ENCODE measurements at places on chromosomes 4 and X.

DNA sequence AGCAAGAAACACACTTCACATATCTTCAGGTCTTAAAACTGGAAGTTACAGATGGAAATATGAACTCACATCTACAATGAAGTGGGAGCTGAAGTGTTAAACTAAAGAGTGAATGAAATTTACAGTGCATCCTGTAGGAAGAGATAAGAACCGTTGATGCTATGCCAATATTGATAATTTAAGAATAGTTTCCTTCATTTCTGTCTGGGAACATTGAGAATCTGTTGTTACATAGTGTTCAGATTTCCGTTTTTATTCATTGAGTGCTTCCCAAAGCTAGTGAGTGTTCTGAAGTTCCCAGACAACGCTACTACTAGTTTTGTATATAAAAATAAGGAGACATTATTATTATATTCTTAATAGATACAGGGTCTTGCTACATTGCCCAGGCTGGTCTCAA lies 52.3 kb downstream of the UBE2K start:
- DNase-seq, result no peak

- no peak for DNase-seq
Observed at GRCh38 chr4:37365888-37366287, 121.3 kb downstream of the NWD2 start.

DNA sequence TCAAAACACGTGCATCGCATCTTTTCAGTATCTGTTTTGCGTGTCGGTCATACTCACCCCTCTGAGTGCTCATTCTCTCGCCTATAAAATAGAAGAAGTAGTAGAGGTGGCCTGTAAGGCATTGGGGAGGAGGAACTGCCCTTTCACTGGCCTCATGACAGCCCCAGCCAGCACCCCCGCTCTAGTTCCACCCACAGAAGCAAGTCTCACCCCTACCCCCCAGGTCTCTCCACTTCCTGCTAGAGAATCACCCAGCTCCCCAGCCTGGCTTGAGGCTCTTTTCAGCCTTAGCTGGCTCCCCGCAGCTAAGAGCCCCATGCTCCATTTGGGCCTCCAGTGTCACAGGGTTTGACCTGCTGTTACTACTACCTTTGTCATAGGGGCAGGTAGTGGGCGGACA lies 11.8 kb downstream of the HDAC6 start:
- no peak for DNase-seq

GRCh38 chr4:144578681-144579080 lies 67.3 kb upstream of the HHIP start:
- no peak for DNase-seq

- DNase-seq, result no peak
Observed at GRCh38 chr4:143554728-143555597, 41.5 kb downstream of the SMARCA5 start.

DNA sequence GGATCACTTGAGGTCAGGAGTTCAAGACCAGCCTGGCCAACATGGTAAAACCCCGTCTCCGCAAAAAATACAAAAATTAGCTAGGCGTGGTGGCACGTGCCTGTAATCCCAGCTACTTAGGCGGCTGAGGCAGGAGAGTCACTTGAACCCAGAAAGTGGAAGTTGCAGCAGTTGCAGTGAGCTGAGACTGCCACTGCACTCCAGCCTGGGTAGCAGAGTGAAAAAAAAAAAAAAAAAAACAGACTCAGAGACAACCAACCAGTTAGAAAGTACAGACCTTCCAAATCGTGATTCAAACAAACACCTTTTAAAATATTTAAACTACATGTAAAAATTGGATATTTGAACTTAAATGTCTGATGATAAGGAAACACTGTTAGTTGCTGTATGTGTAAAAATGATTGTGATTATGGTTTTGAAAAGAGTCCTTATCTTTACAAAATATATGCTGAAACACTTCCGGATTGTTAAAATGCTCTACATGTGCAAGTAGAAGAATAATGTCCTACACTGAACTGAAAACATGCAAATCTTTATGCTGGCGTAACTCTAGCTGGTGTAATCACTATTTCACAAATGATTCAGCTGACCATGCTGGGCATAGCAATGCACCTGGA lies 37.8 kb downstream of the SH3KBP1 start:
- DNase-seq, result no peak

GRCh38 chrX:14738643-14739042 lies 134.2 kb downstream of the FANCB start:
- no peak for DNase-seq

GRCh38 chrX:23202326-23202725 lies 132.3 kb upstream of the PTCHD1 start:
- no peak for DNase-seq

- DNase-seq, result no peak
Observed at GRCh38 chr4:118729287-118730286, 44.4 kb downstream of the METTL14 start.

DNA sequence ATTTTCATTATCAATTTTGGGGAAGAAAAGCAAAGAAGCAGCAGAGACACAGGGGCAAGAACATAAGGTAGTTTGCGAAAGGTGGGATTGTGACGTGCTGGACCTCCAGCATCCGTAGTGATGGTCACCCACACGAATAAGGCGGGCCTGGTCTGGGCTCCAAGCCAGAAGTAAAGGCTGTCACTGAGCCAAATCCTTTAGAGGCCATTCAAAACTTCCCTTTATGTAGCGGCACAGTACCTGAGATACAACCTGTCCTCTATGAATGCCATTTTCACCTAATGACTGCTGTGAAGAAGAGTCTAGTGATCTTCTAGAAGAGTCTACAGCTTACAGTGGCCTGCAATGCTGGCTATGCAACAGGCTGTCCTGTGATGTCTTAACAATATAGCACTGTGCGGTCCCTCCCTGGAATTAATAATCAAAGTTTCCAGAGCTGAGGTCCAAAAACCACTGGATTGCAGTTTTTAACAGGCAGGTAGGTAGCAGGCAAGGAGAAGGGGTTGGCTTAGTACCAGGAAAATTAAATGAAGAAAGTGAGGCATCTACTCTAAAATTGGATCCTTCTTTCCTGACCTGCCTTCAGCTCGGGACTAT lies 56.2 kb downstream of the TRIML1 start:
- DNase-seq, result no peak

DNA sequence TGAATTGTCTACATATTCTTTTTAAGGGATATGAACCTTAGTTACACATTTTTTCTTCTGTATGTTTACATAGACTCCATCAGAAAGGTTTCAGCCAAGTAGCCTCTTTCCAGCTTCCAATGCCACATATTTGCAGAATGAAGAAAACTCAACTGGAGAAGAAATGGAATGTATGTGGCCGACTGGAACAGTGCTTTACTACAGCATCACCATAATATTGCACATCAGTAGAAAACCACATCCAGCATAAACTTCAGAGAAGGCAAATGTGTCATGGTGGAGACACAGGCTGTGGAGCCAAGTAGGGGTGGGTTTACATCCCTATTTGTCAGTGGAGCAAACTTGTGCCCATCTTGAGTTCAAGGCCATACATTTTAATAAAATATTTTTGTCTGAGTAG lies 204.8 kb upstream of the LDB2 start:
- DNase-seq, result no peak

DNA sequence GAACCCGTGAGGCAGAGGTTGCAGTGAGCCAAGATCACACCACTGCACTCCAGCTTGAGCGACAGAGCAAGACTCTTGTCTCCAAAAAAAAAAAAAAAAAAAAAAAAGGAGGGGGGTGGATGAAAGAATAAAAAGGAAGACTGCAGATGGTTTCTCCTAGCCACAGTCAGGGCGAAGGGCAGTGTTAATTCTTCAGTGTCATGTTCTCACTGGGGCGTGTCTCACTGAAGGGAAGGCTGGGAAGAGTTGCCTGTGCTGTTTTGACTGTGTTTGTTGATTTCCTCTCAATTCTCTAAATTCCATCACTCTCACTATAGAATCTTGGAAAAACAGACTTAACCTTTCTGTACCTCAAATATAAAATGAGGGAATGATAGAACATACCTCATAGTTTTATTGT lies 71.6 kb upstream of the DHX15 start:
- DNase-seq, result no peak

GRCh38 chrX:78650906-78651437 lies 8.2 kb downstream of the RTL3 start:
- no peak for DNase-seq

GRCh38 chr4:121070696-121071639 lies 1.4 kb downstream of the NDNF start:
- DNase-seq, result no peak

DNA sequence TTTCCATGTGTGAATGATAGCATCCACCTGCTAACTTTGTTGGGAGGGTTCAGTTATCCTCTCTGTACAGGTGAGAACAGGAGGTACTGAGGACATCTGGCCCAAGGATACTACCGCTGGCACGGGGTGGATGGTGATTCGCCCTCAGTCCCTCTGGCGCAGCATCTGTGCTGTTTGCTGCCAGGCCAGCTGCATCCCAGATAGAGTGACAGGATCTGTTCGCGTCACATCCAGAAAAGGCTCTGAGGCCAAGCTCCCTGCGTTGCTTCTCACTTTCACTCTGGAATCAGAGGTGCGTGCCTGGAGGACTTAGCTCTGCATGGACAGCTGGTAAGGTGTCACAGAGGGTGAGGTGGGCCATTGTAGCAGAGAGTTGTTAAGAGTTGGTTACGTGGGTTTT lies 95.4 kb downstream of the TBL1X start:
- no peak for DNase-seq

DNA sequence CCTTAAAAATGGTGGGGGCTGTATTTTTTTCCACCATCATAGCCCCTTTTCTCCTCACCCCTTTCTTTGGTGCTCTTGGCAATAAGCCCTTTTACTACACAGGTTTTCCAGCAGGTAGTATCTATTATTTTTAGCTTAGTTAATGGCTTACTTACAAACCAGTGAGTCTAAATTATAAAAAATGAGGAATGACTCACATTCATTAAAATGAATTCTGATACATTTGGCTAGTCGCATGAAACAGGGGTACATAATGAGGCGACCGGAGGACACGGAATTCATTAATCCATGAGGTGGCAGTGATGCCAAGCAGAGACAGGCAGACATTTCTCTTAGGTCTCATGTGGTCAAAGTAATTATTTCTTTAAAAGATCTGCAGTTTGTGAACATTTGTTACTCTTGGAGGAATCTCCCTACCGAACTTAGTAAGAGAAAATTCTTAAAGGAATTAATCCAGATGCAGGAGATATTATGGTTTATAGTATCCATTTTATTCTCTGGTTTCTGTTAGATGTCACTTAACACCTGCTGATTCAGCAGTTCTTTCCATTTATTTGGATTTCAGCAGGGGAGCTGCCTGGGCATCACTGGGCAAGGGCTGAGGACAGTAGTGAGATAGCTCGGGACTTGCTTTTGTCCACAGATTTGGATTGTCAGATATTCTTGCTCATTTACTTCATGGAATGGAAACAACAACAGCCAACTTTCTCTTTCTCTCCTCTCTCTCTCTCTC lies 575.0 kb upstream of the NR3C2 start:
- DNase-seq, result no peak

DNA sequence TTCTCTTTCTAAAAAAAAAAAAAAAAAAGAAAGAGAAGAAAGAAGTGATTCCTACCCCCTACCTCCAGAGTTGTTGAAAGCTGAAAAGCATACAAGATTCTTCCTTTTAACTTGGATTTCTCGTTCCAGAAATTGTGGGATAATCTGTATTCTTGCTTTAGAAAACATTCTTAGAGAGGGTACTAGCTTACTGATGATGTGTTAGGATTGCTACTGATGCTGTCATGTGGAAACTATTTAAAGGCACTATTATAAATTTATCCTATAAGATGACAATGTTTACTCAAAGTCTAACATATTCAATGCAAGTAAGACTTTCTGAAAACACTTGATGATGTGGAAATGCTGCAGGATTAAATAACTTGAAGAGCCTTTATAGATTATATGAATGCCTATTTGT lies 204.0 kb upstream of the PUDP start:
- no peak for DNase-seq

- DNase-seq, result peak; percentile 47
Observed at GRCh38 chrX:47854474-47854873, 17.8 kb downstream of the ZNF81 start.

DNA sequence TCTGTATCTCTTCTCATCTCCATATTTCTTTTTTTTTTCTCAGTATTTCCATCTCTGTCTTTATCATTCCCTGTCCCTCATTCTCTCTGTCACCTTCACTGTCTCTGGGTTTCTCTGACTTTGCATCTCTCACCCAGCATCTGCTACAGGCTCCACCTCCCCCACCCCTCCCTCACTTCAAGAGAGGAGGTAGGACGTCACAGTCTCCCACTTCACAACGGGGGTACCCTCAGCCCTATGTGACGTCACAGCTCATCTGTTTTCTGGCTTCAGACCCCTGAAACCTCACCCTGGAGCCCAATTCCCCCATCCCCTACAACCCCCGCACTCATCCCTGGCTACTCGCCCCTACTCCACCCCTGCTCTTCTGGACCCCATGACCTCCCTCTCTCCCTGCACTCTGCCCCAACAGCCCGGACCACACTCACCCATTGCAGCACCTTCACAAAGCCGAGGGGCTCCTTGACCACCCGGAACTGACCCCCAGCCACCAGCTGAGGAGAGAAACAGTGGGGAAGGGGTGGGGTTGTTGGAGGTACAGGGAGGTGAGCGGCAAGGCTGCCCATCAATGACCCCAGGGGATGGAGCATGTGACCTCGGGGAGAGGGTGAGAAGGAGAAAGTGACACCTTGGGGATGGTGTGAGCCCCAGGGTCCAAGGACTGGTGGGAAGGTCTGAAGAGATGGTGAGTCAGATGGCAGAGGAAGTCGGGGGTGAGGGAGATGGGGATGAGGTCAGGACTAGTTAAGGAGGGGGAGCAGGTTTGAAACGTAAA lies 1.3 kb downstream of the SYP start:
- DNase-seq, result no peak

DNA sequence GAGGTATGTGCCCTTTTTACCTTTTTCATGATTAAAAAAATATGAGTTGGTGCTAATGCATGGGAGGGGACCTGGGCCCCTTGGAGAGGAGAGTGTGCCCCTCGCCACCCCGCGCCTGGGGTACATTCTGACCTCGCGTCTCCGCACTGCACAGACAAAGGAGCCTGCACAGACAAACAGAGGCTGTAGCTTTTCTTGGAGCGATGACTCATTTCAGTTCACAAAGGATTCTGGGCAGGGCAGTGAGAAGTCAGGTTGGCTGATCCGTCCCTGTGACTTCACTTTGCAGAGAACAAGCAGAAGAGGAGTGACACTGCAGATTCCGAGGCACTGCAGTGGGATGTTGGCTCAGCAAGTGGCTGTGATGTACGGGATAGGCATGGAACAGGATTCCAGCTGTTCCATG lies 82.9 kb downstream of the STOX2 start:
- peak; percentile 78 for DNase-seq

DNA sequence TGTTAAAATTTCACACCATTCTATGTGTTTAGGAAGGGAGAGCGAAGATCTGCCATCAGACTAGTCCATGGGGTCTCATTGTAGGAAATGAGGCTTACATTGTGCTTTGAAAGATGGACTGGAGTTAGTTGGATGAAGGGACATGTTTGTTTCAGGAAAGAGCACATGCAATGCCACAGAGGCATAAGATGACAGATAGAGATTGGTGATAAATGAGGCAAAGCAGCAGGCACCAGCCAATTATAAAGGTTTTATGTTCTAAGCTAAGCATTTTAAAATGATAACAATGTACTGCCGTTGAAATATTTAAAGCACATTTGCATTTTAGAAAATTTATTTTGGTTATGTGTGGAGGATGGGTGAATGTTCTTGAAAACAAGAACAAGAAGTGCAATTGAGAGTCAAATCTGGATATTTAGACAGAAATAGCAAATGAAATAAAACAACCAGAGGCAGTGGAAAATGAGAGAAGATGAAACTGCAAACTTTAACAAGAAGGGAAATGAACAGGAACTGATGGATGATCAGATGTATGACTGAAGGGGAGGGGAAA lies 957.2 kb downstream of the FSTL5 start:
- DNase-seq, result no peak

- no peak for DNase-seq
Observed at GRCh38 chrX:49934148-49934547, 11.8 kb downstream of the CLCN5 start.

- DNase-seq, result no peak
Observed at GRCh38 chrX:45424326-45424725, 223.7 kb upstream of the DIPK2B start.
